ENCODE measurements at places on chromosomes 16 and 17. TPM values are rescaled to one million over a fixed set of nuclear protein-coding genes. Genes with fewer than 3 reads are reported as not detected.

Gene PSMC5
- 68.2 TPM for total RNA-seq

Gene IL17C
- not detected for total RNA-seq

Gene KRT39
- not detected for total RNA-seq

Gene NPIPB9
- 5.0 TPM for total RNA-seq

Gene DNAAF8
- total RNA-seq, result not detected

GRCh38 chr17:9244066-9245052 lies 223.0 kb downstream of the NTN1 start:
- DNase-seq, result peak; percentile 79

GRCh38 chr16:69930117-69930776 lies 20.9 kb upstream of the CLEC18A start:
- DNase-seq, result peak; percentile 72

GRCh38 chr16:68247400-68247799 lies 2.2 kb downstream of the PLA2G15 start:
- no peak for DNase-seq

- DNase-seq, result no peak
Measured at GRCh38 chr16:8370374-8371270, 219.7 kb downstream of the TMEM114 start.

DNA sequence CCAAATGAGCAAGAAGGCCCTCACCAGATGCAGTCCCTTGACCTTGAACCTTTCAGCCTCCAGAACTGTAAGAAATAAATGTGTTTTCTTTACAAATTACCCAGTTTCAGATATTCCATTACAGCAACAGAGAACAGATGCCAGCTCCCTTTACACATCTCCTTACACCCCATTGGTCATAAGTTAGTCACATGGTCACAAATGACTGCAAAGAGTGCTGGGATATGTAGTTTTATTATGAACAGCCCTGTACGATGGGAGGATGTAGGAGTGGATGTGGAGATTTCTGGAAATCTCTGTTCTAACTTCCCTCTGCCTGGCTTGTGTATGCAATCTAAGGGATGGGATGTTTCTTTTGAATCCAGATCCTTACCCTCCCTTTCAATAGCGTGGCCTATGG lies 13.3 kb upstream of the RPL38 start:
- DNase-seq, result peak; percentile 62

DNA sequence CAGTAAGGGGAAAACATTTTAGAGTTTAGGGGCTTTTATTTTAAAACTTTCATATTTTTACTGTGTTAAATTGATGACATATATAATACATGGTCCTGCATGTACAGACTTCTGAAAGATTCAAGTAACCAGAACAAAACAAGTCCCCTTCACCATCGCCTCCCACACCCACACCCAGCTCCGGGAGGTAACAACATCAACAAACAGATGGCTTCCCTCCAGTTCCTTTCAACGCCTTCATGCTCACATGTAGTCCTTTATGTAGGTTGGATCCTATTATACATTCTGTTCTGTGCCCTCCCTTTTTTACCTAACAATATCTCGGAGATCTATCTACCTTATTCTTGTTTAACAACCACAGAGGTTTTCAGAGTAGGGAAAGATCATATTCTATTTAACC lies 30.5 kb downstream of the GINS3 start:
- DNase-seq, result no peak

DNA sequence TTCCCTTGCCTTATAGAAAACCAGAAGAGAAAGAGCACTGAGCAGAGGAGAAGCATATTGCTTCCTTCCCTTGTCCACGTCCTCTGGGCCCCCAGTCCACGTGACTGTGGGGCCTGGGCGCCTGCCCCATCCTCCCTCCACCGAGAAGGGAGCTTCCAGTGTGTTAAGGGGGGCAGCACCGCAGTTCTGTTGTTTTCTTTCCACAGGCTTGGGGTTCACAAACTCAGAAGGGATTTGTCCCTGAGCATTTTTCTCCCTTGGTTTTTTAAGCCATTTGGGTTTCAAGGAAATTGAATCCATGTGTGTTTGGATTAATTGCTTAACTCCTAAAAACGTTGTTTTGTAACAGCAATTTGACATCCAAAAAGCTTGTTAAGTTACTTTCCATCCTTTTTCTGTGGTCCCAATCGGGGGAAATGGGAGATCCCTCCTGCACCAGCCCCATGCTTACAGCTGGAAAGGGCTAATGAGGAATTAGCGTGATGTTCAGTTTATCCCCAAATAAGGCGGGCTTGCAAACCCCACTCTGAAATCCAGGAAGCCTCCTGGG lies 347.5 kb upstream of the TNRC6C start:
- peak; percentile 34 for DNase-seq

- DNase-seq, result no peak
Measured at GRCh38 chr16:62665269-62665668, 629.0 kb upstream of the CDH8 start.

DNA sequence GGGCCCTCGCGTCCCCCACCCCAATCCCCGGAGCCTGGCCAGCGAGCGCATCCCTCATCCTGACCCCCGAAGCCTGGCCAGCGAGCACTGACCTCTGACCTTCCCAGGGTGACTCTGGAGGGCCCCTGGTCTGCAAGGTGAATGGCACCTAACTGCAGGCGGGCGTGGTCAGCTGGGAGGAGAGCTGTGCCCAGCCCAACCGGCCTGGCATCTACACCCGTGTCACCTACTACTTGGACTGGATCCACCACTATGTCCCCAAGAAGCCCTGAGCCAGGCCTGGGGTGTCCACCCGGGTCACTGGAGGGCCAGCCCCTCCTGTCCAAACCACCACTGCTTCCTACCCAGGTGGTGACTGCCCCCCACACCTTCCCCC lies 2.3 kb downstream of the TPSD1 start:
- no peak for DNase-seq

DNA sequence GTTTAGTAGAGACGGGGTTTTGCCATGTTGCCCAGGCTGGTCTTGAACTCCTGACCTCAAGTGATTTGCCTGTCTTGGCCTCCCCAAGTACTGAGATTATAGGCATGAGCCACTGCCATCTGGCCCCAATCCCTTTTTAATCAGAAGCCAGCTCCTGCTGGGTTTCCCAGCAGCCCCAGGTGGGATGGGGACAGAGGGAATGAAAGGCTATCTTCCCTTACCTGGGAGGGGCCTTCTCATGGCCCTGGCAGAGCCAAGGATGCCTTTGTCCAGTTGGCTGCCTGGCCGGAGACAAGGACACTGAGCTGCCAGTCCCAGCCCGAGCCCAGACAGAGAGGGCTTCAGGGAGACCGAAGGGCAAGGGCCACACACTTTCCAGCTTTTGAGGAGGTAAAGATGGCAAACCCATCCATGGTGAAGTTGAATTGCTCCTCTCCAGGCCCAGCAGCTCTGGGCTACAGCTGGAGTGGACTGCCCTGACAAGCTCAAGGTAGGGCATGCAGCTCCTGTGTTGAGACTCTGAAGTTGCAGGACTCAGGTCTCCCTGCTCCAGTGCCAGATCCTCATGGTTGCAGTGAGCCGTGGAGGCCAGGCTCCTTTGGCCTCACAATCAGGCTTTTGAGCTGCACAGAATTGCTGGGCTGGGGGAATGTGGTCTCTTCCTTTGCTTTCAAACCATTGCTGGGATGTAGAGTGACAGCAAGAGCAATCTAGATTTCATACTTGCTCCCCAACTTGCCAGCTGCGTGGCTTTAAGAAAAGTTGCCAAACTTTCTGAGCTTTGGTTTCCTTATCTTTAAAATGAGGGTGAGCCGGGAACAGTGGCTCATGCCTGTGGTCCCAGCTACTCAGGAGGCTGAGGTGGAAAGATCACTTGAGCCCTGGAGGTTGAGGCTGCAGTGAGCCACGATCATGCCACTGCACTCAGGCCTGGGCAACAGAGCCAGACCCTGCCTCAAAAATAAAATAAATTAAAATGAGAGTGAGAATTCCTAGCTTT lies 44.5 kb upstream of the IL34 start:
- DNase-seq, result peak; percentile 78

DNA sequence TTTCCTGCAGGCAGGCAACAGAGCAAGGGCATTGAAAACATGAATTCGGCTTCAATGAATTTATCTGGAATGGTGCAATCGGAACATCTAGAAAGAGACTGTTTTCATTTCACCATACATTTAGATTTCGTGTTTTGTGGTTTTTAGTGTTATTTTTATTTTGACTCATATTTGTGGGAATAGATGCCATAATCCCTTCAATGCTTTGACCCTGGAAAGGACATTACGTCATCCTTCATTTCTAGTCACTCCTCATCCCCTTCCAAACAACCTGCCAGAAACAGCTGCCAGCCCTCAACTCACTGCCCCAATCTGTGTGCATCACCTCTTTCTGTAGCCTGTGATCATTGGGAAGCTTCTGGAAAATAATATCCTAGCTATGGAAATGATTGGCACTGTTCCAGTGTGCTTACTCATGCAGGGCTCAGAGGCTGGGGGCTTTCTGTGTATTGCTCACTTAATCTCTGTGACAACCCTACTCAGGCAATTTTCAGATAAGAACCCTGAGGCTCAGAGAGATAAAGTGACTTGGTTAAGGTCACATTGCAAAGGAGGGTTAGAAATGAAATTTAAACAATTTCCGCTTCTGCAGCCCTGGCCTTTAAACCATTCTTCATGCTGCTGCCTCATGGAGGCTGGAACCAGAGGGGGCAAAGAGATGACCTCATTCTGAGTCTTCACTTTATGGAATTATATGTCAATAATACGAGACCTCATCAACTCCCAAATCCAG lies 9.5 kb upstream of the KSR1 start:
- peak; percentile 99 for DNase-seq

DNA sequence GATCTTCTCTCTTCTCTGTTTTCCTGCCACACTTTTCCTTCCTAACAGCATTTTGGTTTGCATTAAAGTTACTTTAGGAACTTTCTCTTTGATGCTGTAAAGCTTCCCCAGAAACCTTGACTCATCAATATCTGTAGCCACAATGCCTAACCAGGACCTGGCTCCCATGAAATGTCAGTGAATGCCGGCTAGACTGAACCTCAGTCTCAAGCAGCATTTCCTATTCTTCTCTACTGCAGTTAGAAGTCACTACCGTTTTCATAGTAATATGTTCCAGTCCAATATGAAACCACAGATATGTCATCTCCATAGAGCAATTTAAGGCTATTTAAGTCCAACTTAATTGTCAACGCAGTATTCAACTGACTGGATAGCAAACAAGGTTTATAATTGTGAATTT lies 28.9 kb downstream of the ITFG1 start:
- no peak for DNase-seq

All from fibroblast of the aortic adventitia (primary cell).